ENCODE measurements at places on chromosomes 2 and 18.

GRCh38 chr18:73047688-73048087, 179.9 kb upstream of the NETO1 start:
- no peak for DNase-seq

DNA sequence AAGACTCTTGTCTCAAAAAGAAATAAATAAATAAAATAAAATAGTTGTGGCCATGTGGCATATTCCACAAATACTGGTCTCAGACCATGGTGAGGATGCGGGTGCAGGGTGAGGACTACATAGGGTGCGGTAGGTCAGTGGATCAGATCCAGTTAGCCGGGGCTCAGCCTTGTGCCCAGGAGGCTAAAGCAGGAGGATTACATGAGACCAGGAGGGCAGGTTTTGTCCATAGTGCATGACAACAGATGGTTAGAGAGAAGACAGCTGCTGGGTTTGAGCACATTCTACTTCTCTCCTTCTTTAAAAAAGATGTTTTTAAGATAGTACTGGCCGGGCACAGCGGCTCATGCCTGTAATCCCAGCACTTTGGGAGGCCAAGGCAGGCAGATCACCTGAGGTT, 12.8 kb upstream of the PSD4 start:
- DNase-seq: no peak

DNA sequence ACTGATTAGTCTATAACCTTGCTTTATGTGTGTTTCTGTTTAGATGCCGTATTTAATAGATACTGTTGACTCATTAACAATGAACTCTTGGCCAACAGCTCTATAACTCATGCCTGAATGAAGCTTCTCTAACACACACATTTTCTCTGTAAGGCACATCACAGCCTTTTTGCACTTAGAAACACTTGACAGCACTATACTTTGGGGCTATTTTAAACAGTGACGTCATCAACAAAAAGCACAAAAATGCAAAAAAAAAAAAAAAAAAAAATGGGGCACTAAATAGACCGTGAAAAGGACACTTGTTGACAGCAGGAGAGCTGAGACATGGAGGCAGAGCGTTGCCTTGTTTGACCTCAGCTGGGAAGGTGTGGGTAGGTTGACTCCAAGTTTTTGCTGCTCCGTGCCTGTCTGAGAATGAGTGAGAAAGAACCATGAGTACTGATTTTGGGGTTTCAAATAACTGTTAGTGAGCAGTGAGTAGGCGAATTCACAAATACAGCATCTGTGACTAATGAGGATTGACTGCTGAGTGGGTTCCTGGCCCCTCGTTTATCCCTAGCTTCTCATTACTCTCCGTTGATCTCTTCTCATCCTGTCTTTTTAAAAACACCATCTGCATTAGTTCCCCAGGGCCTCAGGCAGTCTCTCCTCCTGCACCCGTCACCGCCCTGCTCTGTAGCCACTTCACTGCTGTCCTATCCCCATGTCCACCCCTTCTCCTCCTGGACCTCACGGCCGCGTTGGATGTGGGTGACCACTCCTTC, 24.4 kb downstream of the SPP2 start:
- no peak for DNase-seq

- no peak for DNase-seq
These were observed 3.7 kb downstream of the MYL12B start for GRCh38 chr18:3265564-3266033.

DNA sequence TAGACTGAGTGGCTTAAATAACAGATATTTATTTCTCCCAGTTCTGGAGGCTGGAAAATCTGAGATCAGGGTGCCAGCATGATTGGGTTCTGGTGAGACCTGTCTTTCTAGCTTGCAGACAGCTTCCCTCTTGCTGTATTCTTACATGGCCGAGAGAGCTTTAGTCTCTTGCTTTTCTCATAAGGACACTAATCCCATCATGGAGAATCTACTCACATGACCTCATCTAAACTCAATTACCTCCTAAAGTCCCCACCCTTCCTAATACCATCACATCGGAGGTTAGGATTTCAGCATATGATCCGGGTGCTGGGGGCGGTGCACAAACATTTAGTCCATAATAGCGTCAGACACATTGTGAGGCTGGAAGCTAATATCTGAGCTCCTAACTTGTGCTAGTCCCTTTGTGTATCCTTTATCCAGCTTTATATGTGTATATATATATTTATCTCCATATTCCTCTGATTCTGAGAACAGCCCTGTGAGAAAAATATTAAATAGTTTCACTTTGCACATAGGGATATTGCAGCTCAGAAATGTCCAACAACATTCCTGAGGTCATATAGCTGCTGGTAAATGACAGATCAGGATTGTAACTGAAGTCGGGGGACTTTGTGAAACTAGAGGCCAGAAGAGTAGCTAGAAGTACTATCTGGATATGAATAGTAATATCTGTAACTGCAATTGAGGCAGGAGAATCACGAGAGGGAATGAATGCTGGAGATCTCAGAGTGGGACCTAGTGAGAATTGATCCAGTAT, 28.9 kb downstream of the MARCHF4 start:
- no peak for DNase-seq

- DNase-seq: no peak
These were observed 5.2 kb upstream of the MOB1A start for GRCh38 chr2:74183878-74184277.

DNA sequence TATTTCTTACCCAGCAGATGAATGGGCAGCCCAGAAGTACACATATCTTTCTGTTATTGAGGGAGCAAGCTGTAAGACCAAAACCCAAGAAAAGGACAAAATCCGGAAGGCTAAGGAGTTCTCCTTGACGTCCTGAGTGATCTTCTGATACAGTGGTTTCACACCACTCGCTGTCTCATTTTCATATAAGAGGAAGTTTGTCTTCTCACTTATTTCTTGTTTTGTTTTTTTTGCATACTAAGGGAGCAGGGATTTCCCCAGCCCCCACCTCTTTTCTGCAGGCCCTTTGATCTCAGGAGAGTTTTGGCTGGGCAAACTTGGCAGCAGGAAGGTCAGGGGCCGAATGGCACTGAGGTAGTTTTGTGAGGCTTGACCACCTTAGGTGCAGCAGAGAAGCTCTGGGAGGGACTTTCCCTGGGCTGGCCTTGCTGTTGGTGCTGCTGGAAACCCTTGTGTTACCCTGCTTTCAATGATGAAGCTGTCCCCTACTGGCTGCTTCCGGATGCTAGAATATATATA, 13.3 kb downstream of the CHRNA1 start:
- no peak for DNase-seq

Measured in stimulated activated CD4-positive, alpha-beta T cell treated with anti-CD3 and anti-CD28 coated beads, Interleukin-1b, Interleukin-23, amount 100 ng/mL, for 4 hours (primary cell).